Smooth muscle cell of bladder (primary cell): ENCODE measurements at places on chromosomes 13 and 19. TPM values are rescaled to one million over a fixed set of nuclear protein-coding genes. Genes with fewer than 3 reads are reported as not detected.

LGALS14 gene
- not detected in 2 replicates for total RNA-seq

CNMD gene
- not detected in 2 replicates for total RNA-seq

COL4A1 gene
- 174 and 213 TPM in 2 replicates for total RNA-seq

ZNF534 gene
- total RNA-seq = not detected in 2 replicates

UBE2L5 gene
- 0.09 TPM in 1 of 2 replicates, not detected in the other for total RNA-seq

CHST8 gene
- total RNA-seq = under 0.01 TPM in 1 of 2 replicates, not detected in the other

CGB1 gene
- not detected in 2 replicates for total RNA-seq

TMPRSS9 gene
- not detected in 2 replicates for total RNA-seq

CYP2F1 gene
- not detected in 2 replicates for total RNA-seq

BRSK1 gene
- 4.4 and 6.6 TPM in 2 replicates for total RNA-seq

TLE5 gene
- 109 and 139 TPM in 2 replicates for total RNA-seq

AMER2 gene
- not detected in 2 replicates for total RNA-seq

FIZ1 gene
- total RNA-seq = 1.6 and 2.7 TPM in 2 replicates

APC2 gene
- total RNA-seq = 0.09 and 0.28 TPM in 2 replicates

TMTC4 gene
- 18.3 and 19.9 TPM in 2 replicates for total RNA-seq

FBXO27 gene
- total RNA-seq = 2.0 and 5.5 TPM in 2 replicates

GRK1 gene
- under 0.01 TPM in 1 of 2 replicates, not detected in the other for total RNA-seq

SLC6A16 gene
- 0.09 TPM in 1 of 2 replicates, not detected in the other for total RNA-seq

POSTN gene
- total RNA-seq = 396 and 434 TPM in 2 replicates

MISP3 gene
- 0.28 TPM in 2 replicates for total RNA-seq

MISP gene
- 0.18 and 0.28 TPM in 2 replicates for total RNA-seq

ZNF844 gene
- total RNA-seq = 7.3 and 9.2 TPM in 2 replicates

SELENOV gene
- total RNA-seq = not detected in 2 replicates

LRRC8E gene
- total RNA-seq = 6.0 and 6.3 TPM in 2 replicates

TNFSF11 gene
- not detected in 2 replicates for total RNA-seq

CYP4F8 gene
- 0.14 TPM in 1 of 2 replicates, not detected in the other for total RNA-seq

ATP4B gene
- total RNA-seq = not detected in 2 replicates

FAAP24 gene
- total RNA-seq = 0.85 and 0.92 TPM in 2 replicates

FOXA3 gene
- not detected in 2 replicates for total RNA-seq

ICAM4 gene
- total RNA-seq = 1.5 and 4.4 TPM in 2 replicates

CARS2 gene
- 84.3 and 123 TPM in 2 replicates for total RNA-seq

B3GNT3 gene
- total RNA-seq = not detected in 2 replicates

CALR3 gene
- 0.14 TPM in 1 of 2 replicates, not detected in the other for total RNA-seq

CYP2A7 gene
- total RNA-seq = not detected in 2 replicates

SCGB2B2 gene
- total RNA-seq = under 0.01 and 0.14 TPM in 2 replicates

A1BG gene
- 8.7 and 12.5 TPM in 2 replicates for total RNA-seq

SKA3 gene
- total RNA-seq = 2.3 and 3.9 TPM in 2 replicates

GRIK5 gene
- total RNA-seq = not detected in 2 replicates

MAP4K1 gene
- total RNA-seq = under 0.01 and 0.37 TPM in 2 replicates

IGLON5 gene
- not detected in 2 replicates for total RNA-seq

FUZ gene
- total RNA-seq = 23.8 and 26.1 TPM in 2 replicates

AP1M2 gene
- not detected in 2 replicates for total RNA-seq

RFPL4AL1 gene
- not detected in 2 replicates for total RNA-seq

SIGLECL1 gene
- total RNA-seq = not detected in 2 replicates

CCDC8 gene
- total RNA-seq = 22.0 and 34.7 TPM in 2 replicates

KASH5 gene
- not detected in 2 replicates for total RNA-seq

CYP4F2 gene
- not detected in 2 replicates for total RNA-seq

HAUS5 gene
- 3.0 and 3.5 TPM in 2 replicates for total RNA-seq

KCTD4 gene
- 0.09 and 0.14 TPM in 2 replicates for total RNA-seq
